ENCODE measurements at places on chromosomes 2 and 18. TPM values are rescaled to one million over a fixed set of nuclear protein-coding genes. Genes with fewer than 3 reads are reported as not detected.

Gene DAPL1
- not detected for total RNA-seq

DNA sequence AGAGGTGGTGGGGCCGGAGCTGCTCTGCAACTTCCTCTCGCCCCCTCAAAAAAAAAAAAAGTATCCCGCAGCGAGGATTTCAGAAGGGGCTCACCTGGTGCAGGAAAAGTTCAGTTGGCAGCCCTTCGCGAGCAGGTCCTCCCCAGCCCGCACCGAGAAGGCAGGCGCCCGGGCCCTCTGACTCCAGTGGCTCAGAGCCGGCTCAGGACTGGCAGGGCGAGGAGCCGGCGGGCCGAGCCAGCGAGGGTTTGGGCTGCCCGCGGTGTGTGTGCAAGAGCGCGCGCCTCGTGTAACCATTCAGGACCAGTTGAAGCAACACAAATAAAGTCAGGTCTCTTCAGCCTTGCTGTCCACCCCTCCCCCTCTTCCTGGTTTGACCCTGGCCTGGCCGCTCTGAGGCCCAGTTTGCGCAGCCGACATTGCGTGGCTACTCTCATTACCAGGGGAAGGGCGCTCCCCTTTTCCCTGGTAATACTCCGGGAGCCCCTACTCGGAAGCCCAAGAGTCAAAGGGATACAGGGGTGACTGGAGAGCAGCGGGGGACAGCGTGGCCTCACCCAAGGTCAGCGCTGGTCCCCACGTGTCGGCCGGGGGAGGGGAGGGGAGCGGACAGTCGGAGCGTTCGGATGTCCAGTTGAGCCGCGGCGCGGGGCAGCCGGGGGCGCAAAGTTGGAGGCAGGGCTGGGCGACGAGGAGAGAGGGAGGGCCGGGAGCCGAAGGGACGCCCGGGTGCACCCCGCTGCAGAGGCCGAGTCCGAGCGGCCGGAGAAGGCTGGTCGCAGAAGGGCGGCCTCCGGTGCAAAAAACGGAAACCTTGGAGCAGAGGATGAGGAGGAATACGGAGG, 12.3 kb downstream of the EN1 start:
- DNase-seq: no peak

DNA sequence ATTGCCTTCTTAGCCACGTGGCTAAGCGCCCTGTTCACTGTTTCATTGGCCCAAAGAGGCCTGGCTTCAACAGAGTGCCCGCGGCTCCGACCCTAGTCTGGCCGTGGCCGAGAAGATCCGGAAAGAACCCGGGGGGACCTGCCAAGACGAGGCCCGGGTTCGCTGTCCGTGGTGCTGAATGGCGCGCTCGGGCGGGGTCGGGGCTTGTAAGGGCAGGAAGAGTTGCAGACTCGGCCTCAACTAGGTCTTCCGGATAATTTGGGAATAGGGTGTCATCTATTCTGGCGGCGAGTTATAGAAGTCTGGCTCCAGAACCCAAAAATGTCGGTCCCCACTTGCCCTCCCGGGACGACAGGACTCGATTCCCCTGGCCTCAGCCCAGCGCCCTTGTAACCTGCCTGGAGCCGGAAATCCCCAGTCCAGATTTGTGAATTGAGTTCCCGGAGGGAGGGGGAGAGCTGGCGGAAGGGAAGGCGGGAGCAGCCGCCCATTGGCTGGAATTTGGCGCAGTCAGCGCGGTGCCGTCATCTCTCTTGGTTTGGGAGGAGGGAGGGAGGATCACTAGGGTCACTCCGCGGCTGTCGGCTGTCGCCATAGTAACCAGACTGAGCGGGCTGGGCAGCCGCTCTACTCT, 3.5 kb downstream of the CDK5R2 start:
- peak; percentile 71 for DNase-seq

DNA sequence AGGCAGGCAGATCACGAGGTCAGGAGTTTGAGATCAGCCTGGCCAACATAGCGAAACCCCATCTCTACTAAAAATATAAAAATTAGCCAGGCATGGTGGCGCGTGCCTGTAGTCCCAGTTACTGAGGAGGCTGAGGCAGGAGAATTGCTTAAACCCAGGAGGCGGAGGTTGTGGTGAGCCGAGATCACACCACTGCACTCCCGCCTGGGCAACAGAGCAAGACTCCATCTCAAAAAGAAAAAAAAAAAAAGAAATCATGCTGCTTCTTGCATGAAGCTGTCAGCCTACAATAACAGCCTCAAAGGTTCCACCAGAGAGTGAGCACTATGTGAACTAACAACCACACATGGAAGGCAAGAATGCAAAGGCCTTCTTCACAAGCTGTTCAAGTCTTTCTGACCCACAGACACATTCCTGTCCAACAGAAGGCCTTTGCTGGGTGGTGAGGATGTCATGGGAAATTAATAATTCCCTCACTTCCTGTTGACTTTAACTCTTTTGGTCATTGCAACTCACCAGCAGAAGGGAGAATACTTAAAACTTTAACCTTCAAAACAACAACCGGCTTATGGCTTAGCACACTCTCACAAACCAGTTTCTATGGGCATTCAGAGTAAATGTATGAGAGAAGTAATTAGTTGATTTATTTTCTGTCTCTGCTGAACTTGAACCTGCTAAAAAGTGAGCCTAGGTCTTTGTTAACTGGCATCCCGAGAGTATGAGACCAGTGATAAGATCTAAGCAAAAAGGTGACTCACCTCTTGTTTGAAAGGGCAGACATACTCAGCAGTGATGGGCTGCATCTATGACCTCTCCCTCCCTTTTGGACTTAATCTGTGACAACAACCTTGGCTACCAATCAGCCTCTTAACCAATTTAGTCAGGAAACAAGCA, 11.8 kb downstream of the PLEKHM3 start:
- DNase-seq: no peak

DNA sequence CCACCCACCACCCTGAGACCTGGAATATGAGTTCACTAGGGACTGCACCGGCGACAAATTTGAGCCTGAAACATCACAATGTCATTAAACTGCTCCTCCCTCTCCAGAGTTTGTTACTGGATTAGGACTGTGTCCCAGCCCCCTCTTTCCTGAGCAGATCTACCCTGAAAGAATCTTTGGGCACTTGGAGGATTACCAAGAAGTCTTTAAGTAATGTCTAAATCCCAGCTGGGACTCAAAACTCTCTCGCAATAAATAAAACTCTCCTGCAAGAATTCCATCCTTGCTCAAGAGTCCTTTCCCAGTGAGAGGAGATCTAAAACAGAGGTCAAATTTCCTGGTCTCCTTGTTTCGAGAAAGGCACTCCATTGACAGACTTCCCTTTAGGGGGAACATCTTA, 20.9 kb downstream of the GKN2 start:
- DNase-seq: no peak
